ENCODE measurements at places on chromosomes 7 and 10. TPM values are rescaled to one million over a fixed set of nuclear protein-coding genes. Genes with fewer than 3 reads are reported as not detected.

PKD1L1 gene
- total RNA-seq = under 0.01 TPM

AGBL3 gene
- 0.15 TPM for total RNA-seq

UTF1 gene
- not detected for total RNA-seq

ACTL6B gene
- total RNA-seq = not detected

MACROH2A2 gene
- 20.8 TPM for total RNA-seq

PTPRE gene
- 1.7 TPM for total RNA-seq

AIFM2 gene
- 6.5 TPM for total RNA-seq

CEP55 gene
- 78.7 TPM for total RNA-seq

CACNB2 gene
- total RNA-seq = 2.2 TPM
